Hepatic stellate cell (primary cell): ENCODE measurements at places on chromosomes 7 and 10.
A peak's percentile ranks its signal among the peaks of the same experiment; 100 is the strongest.

GRCh38 chr7:50762337-50762736, 20.4 kb downstream of the GRB10 start:
- DNase-seq: no peak

DNA sequence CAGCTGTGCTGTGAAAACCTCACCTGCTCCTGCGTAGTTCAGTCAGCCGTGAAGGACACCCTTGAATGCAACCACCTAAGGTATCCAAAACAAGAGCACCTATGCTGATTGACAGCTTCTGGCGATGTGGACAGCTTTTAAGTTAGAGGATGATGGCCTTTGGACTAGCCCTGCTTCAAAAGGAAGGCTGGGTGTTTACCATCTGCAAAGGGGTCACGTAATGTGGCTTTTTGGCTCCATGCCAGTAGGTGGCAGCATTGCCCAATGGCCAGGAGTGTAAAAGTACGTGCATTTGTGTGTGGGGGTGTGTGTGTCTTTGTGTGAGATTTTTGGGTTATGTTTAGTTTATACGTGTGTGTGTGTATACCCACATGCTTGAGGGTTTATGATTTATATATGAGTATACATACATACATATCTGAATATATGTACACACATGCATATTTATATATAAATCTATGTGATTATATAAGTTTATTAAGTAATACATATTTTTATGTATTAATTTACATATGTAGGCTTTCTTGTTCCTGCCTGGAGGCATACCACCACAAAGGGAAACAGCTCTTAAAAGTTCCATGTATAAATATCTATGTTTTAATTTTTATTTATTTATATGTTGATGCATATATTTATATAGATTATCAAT, 236.3 kb upstream of the ANKRD30A start:
- DNase-seq: no peak

DNA sequence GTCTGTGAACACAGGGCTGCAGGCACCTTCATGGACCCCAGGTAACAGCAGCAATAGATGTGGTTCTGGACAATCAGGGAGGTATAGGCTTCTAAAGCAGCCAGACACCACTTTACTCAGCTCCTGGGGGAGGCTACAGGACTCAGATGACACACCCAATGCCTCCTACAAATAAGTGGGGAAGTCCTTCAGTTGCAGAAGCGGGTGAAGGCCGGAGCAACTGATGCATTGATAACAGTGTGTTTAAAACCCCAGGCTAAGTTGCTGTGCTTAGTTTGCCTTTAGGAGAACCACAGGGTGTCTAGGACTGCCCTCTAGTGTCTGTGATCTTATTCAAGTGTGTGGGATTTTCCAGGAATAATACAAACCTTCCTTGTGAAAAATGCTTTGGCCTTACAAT, 5.9 kb upstream of the ITGA8 start:
- peak; percentile 65 for DNase-seq

GRCh38 chr7:30502470-30503251, 2.0 kb downstream of the GGCT start:
- no peak for DNase-seq

DNA sequence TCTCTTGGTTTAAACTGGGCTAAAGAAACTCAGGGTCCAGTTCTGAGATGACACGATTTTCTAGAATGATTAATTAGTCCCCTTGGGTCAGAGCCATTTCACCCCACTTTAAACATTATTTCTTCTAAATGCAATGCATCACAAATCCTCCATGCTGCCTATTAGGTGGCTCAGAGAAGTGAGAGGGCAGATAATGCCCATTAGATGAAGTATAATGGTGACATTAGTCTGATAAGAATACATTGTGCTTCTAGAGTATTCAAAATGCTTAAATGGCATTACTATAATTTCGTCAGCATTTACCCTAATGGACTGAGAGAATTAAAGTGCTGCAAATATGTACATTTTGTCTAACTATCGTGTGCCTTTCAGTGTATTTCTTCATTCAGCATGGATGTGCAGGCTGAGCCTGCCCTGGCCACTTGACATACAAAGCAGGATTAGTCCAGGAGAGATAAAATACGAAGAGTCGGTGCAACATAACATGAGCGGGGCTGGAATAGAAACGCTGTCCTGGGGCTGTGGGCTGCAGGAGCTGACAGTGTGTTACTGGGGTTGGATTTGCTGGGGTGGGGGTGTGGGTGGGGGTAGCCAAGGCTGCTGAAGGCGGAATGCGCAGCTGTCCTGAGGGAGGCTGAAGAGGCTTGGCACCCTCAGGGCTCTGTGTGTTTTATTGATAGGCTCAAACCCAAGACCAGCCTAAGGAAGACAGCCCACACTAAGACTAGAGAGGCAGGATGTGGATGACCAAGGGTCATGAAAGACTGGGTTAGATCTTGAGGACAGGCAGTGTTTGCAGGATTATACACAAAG, 52.8 kb upstream of the KLF6 start:
- DNase-seq: no peak

DNA sequence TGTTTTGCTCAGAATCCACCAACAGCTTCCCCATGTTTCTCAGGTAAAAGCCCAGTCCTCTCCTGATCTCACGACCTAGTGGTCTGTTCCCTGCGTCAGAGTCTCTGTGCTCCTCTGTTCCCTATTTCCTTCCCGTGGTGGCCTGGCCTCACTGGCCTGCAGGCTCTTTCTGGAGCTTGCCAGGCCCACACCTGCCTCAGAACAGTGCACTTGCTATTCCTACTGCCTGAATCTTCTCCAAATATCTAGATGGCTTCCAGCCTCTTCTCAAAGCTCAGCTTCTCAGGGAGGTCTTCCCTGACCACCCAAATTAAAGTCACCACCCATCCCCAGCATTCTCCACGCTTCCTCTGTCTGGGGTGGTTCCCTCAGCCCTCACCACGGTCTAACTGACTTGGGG, 165.3 kb downstream of the USP6NL start:
- DNase-seq: no peak

- DNase-seq: no peak
These were observed 53.6 kb upstream of the AOAH start for GRCh38 chr7:36777855-36778254.

DNA sequence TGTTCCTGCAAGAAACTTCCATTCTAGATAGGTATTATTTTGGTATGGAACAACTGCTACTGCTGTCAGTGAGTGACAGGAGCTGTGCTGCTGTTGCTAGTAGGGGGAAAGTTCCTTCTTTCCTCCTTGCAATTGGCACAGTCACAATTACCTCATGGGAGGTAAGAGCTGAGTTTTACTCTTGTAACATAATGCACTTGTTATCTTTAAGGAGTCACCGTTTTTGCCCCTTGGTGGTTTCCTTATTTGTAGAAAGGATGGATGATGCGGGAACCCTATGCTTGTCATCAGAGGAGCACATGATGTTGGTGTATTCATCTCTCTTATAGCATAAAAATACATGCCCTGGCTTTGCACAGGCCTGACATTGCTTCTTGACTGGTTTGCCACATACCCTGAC, 234.7 kb upstream of the NPY start:
- no peak for DNase-seq

DNA sequence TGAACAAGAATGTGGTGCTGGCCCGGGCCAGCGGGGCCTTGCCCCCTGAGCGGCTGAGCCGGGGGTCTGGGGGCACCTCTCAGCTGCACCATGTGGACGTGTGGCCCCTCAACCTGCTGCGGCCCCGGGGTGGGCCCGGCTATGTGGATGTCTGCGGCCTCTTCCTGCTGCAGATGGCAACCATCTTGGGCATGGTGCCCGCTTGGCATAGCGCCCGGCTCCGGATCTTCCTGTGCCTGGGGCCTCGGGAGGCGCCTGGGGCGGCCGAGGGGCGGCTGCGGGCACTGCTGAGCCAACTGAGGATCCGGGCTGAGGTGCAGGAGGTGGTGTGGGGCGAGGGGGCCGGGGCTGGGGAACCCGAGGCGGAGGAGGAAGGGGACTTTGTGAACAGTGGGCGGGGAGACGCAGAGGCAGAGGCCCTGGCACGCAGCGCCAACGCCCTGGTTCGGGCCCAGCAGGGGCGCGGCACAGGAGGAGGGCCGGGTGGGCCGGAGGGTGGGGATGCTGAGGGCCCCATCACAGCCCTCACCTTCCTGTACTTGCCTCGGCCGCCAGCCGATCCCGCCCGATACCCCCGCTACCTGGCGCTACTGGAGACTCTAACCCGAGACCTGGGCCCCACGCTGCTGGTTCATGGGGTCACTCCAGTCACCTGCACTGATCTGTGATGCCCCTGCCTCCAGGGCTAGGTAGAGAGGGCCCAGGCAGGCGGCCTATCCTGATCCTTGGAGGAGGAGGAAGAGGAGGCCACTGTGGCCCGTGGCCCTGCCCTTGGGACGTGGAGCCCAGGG, 1.1 kb upstream of the TRIP6 start:
- DNase-seq: no peak

DNA sequence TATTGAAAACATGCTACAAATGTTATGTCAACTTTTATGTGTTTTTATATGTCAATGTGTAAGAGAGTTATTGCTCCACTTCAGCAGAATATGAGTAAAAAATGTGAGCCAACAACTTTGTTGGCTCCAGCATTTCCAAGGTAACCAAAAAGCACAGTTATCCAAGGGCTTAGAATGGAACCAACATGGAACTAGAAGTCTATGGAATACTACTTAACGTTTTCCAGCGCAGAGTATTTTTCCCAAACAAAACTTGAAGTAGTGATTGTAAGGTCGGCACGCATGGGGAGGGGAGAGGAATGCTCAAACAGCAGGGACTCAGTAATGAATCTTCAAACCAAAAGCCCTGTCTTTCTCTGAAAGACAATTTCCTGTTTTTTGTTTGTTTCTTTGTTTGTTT, 45.0 kb upstream of the TSPAN13 start:
- no peak for DNase-seq

GRCh38 chr7:55065079-55065478, 46.3 kb downstream of the EGFR start:
- DNase-seq: peak; percentile 72

DNA sequence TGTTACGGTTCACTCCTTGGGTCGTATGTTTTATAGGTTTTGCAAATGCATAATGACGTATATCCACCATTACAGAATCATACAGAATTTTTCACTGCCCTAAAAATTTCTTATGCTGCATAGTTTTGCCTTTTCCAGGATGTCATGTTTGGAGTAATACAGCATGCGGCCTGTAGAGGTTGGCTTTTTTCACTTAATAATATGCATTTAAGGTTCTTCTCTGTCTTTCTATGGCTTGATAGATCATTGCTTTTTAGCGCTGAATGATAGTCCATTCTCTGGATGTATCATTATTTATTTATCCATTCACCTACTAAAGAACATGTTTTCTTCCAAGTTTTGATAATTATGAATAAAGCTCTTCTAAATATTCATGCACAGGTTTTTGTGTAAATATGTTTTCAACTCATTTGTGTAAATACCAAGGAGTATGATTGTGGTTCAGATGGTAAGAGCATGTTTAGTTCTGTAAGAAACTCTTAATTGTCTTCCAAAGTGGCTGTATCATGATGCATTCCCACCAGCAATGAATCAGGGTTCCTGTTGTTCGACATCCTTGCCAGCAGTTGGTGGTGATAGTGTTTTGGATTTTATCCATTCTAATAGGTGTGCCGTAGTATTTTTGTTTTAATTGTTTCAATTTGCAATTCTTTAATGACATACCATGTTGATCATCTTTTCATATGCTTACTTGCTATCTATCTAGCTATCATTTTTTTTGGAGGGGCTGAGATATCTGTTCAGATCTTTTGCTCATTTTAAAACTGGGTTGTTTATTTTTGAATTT, 531.2 kb upstream of the GHITM start:
- DNase-seq: no peak

DNA sequence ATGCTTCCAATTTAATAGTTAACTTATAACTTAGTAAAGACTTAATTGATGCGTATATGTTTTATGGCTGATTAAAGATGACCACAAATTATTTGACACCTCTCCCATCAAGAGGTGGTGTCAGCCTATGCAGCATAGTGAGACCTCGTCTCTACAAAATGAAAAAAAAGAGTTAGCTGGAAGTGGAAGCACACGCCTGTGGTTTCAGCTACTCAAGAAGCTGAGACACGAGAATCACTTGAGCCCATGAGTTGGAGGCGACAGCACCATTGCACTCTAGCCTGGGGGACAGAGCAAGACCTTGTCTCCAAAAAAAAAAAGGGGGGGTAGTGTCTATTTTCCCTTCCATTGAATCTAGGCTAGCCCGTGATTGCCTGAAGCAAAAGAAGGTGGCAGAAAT, 99.1 kb upstream of the ABI1 start:
- DNase-seq: no peak

GRCh38 chr10:22623633-22624253, 90.6 kb downstream of the PIP4K2A start:
- no peak for DNase-seq

GRCh38 chr10:13593535-13593934, 6.8 kb downstream of the PRPF18 start:
- no peak for DNase-seq

DNA sequence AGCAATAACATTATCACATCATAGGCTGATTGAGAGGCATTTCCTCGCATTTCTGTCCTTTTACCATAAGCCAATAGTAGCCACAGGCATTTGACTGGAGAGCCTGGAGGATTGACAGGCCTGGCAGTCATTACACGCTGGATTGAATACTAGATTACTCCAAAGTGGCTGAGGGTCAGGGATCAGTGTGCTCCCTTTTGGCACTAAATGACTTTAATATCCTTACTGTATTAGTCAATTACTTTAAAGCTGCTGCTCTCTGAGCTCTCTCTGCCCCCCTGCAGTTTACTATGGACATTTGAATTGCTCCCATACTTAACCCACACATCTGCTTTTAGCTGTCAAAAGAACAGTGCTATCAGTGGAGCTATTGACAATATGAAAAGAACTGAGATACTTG, 302.0 kb downstream of the TFEC start:
- DNase-seq: no peak

DNA sequence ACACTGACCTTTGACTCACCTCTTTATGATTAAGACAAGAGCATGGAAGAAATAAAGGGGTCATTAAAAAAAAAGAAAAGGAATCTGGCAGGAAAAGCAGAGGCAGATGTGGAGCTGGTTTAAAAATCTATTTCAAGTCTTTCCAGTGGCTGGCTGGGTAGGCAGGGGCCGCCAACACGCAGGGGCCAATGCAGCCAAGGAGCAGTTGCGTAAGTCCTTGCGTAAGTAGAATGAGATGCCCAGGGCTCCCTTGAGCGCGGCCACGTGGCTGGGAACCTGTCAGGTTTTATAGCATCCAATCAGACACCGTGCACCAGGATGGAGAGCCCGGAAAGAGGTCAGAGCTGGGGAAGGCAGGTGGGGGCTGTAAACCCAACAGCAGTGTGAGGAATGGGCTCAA, 123.8 kb upstream of the INSYN2A start:
- no peak for DNase-seq
